ENCODE measurements at places on chromosomes 1 and 21.

DNA sequence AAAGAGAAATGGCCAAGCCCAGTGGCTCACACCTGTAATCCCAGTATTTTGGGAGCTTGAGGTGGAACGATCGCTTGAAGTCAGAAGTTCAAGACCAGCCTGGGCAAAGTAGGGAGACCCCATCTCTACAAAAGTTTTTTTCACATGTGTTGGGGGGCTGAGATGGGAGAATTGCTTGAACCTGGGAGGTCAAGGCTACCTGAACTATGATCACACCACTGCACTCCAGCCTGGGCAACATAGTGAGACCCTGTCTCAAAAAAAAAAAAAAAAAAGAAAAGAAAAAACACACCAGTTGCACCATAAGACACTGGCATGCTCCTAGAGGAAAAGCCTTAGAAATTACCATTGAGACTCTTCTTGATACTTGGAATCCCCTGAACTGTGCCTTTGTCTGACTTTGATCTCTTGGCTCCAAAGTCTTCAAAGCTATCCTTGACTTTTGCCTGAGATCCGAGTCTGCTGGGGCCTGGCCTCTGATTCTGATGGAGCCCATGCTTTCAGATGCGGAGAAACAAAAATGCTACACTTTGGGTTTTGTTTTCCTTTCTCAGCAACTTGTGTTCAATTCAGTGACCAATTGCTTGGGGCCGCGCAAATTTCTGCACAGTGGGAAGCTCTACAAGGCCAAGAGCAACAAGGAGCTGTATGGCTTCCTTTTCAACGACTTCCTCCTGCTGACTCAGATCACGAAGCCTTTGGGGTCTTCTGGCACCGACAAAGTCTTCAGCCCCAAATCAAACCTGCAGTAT, 33.7 kb downstream of the ATP5PO start:
- no peak for DNase-seq

DNA sequence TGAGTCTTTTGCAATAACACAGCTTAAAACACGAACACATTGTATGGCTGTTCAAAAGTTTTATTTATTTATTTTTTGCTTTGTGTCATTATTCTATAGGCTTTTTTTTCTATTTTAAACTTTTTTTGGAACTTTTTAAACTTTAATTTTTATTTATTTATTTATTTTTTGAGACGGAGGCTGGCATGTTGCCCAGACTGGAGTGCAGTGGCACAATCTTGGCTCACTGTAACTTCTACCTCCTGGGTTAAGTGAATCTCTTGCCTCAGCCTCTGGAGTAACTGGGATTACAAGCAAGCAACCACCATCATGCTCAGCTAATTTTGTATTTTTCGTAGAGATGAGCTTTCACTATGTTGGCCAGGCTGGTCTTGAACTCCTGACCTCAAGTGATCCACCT, 88.3 kb upstream of the GADD45A start:
- DNase-seq: no peak

DNA sequence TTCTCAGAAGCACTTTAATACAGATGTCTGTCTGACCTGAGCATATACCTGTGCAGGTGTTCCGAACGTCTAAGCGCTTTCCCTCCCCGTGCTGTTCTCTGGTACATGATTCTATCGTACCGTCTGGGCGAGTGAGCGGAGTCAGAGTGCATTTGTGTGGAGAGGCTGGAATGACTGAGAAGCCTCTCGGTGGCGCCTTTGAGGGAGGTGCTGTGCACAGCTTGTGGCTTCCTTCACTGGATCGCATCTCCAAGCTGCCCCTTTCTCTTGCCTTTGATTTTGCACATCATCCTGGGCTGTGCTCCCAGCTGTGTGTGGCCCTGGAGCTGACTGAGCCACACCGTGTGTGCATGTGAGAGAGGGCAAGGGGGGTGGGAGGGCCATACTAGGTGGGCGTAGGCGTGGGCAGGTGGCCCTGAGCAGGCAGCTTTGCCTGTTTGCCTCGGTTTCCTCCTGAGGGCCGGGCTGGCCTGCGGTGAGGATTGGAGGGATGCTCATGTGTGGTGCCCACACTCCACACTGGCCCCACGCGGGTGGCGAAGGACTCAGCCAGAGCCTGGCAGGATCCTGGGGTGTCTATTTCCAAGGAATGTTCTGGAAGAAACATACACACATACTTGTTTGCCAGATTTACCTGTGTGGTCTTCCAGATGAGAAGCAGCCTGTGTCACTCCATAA, 105.3 kb downstream of the ADARB1 start:
- DNase-seq: no peak

- no peak for DNase-seq
Observed at GRCh38 chr1:221735999-221736398, 5.9 kb downstream of the DUSP10 start.

GRCh38 chr1:232880354-232880753, 70.1 kb upstream of the NTPCR start:
- no peak for DNase-seq

GRCh38 chr1:77134359-77134758, 84.9 kb downstream of the PIGK start:
- no peak for DNase-seq

DNA sequence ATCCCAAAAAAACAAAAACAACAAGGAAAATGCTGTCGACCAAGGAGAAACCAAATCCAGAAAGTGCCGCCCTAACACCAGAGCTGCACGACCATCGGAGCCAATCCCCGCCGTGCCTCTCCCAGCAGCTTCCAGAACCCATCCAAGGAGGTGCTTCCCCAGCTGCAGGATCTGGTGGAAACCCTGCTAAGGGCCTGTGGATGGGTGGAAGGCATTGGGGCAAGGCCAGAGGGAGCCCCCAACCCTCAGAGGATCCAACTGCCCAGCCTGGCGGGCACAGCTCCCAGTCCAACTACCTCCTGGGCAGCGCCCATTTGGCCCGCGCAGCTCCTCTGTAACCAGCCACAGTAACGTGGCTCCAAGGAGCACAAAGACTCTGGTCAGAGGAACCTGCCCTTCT, 81.6 kb downstream of the NPHP4 start:
- DNase-seq: no peak

GRCh38 chr1:206766251-206766856, 4.2 kb upstream of the IL19 start:
- peak; percentile 93 for DNase-seq

DNA sequence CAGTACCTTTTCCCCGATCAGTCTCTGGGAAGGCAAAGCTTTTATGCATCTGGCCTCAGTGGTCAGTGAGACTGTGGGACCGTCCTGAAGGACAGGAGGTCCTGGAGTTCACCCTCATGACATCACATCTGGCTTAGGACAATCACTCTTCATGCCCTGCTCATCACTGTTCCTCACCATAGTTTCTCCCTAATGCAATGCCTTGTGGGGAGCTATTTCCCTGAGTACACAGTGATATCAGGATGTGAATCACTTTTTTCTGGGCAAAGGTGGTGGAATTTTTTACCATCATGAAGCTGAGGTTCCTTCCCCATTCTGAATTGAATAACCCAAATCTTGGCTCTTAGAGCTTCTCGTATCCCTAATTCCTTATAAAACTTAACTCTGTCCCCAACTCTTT, 34.8 kb upstream of the CFAP126 start:
- DNase-seq: no peak

GRCh38 chr1:111559736-111560279, 56.4 kb upstream of the ADORA3 start:
- peak; percentile 36 for DNase-seq

GRCh38 chr21:38905752-38906151, 100.0 kb downstream of the ETS2 start:
- DNase-seq: no peak

DNA sequence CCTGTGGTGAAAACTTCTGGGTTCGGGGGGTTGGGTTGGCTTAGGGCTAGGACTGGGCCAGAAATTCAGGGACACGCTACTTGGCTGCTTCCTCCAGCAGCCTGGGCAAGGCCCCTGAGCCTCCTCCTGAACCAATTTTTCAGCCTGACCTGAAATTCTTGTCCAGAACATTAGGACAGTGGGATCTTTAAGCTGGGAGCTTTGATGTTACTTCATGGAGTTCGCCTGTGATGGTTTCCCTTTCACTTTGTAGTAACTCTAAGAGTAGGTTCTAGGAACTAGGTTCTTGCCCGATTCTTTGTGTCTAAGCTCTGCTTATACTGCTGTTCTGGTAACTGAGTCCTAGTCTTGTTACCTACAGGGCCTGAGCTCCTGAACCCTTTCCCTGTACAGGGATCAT, 75.3 kb downstream of the S1PR1 start:
- no peak for DNase-seq

DNA sequence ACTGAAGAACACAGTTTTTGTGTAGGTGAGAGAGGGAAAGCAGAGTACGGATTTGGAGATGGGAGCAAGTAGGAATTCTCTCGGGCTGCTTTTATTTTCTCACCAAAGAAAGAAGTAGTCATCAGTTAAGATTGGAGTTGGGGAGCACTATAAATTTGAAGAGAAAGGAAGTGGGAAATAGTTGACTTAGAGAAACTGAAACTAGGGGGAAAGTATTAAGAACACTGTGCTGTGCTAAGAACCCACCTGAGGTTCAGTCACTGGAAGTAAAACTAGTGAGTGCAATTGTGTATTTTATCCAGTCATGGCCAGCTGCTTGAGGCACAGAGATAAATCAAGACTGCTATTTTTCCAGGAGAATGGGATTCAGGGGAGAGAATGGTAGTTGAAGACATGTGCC, 37.4 kb downstream of the CLCC1 start:
- no peak for DNase-seq

- DNase-seq: peak; percentile 56
Observed at GRCh38 chr21:33127154-33127867, 57.4 kb downstream of the OLIG1 start.

GRCh38 chr1:30768830-30769718, 11.5 kb upstream of the LAPTM5 start:
- no peak for DNase-seq

DNA sequence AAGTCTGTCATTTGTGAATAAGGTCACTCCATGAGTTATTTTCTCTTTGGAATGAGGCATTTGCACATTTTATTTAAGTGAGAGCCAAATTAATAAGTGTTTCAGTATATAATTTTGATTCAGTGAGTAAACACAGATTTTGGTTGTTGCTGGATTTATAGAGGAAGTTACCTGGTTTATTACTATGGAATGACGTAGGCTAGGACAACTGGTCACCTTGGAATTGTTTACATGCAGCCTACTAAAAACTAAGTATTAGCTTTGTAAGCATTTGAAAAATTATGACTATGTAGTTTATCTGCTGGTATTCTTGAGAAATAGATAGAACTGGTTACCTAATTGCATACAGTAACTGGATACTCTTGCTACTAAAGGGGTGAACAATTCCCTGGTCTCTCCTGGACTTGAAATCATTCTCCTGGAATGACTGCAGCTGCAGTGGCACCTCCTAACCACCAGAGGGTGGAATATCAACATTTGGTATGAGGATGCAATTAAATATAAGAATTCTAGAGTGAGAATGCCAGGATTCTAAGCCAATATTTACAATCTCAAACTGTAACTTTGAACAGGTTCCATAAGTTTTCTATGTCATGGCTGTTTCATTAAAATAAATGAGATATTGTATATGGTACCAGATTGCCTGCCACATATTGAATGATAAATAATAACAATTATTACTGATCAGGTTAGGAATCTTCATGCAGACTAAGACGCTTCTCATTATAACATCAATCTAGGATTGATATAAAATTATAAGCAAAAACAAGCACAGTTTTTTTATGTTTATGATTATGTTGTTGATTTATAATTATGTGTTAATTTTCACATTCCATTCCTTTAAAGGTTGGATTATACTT, 3.5 kb upstream of the KRTAP27-1 start:
- DNase-seq: peak; percentile 20

DNA sequence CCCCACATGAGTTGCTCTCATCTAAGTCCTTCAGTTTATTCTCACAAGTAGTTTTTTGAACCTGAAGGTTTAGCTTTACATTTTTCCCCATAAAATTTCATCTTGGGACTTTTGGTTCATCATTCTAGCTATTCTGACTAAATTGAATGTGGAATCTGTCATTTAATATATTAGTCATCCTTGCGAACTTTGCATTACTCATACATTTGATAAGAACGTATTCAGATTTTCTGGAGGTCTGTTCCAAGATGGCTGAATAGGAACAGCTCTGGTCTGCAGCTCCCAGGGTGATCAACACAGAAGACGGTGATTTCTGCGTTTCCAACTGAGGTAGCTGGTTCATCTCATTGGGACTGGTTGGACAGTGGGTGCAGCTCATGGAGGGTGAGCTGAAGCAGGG, 59.8 kb upstream of the CSF1 start:
- no peak for DNase-seq

GRCh38 chr1:244680667-244681066, 27.7 kb downstream of the DESI2 start:
- DNase-seq: no peak

DNA sequence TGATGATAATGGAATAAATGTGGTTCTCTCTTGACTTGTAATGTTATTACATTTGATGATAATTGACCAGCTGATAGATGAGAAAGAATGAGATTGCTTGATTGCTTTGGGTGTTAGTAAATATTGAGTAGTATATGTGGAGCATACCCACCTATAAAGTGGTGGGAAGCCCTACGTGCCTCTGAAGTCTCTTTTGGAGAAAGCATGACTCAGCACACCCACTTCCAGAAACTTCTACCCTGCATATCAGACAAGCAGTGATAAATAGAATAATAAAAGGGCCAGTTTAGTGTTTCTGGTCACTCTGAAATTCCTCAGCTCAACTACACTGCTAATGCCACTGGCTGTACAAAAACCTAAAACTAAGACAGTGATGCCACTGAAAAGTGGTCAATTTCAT, 288.8 kb downstream of the ZNF648 start:
- no peak for DNase-seq

DNA sequence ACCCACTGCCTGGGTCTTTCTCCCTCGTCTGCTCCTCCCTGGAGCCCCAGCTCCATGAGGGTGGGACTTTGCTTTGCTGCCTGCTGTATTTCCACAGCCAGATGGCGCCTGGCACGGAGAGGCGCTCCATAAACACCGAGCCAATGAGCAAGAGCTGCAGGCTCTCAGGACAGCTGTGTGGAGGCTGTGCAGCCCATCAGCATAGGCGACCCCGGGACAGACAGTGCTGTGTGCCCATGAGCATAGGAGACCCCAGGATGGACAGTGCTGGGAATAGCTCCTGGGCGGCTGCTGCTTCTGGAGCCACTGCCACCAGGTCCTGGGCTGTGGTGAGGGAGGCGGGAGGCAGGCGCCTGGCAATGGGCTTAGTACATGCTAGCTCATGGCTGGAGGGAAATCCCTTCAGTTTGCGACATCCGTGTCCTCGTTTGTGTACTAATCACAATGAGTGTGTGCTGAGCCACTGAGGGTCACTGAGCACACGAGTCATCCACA, 29.2 kb downstream of the CEP104 start:
- DNase-seq: no peak

Data from SJSA1 (cell line).